Dermis lymphatic vessel endothelial cell (primary cell): ENCODE measurements at places on chromosomes 6 and 20. TPM values are rescaled to one million over a fixed set of nuclear protein-coding genes. Genes with fewer than 3 reads are reported as not detected.

TFAP2D gene
- total RNA-seq: not detected in 2 replicates

SLC26A8 gene
- total RNA-seq: not detected in 2 replicates

CD24 gene
- 0.09 and 0.22 TPM in 2 replicates for total RNA-seq

EYS gene
- total RNA-seq: not detected in 2 replicates

ADGRF4 gene
- total RNA-seq: not detected in 2 replicates
